ENCODE measurements at places on chromosomes 2 and 18. TPM values are rescaled to one million over a fixed set of nuclear protein-coding genes. Genes with fewer than 3 reads are reported as not detected.

GRCh38 chr18:73782405-73782804, 365.2 kb downstream of the FBXO15 start:
- H3K36me3 ChIP-seq = no peaks in the 10 kb centered on the region
- DNase-seq = no peak
- peaks cover 1% of the 10 kb centered on the region for H3K4me1 ChIP-seq
- no peak overlapping the region for H3K27ac ChIP-seq

Gene CREG2
- total RNA-seq = 0.42 TPM

Gene UPP2
- not detected for total RNA-seq

DNA sequence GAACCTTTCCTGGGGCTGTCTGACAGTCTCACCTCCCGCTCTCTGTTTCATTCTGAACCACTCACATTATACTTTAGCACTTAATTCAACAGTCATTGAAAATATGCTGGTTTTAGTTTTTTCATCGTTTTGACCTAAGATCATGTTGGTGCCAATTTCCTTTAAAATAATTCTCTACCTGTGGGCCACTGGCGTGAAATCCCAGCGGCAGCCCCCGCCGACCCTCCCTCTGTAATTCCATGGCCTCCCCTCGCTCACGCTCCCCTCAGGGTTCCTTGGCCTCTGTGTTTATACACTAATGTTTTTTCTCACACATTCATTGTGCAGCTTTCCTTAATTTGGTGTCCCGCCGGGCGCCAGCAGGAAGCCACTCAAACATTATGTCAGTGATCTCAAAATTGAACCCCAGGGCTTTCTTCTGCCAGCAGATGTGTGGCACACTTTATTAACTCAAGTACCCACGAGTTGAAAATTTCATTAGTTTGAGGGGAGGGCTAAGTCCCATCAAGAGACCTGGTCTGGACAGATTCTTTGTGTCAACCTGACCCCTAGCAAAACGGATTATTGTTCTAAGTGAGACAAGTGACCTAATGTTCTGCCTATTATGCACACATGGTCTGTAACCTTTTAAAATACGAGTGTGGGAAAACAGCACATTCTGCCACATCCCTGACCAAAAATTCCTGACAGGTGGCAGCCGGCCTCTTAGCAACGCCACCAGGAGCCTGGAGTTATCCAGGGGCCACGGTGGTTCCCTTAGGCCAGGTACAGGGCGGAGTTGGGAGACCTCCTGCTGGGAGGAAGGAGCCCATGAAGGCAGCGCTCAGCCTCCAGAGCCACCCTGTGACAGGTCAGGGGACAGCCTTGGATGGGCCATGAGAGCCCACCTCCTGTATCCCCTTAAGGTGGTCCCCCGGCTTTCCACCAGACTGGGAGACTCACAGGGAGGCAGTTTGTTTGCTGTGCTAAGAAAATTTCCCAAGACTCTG, 53.1 kb downstream of the APOB start:
- H3K27ac ChIP-seq = peak overlapping the region; percentile 10
- H3K4me3 ChIP-seq = no peak overlapping the region
- no peaks in the 10 kb centered on the region for H3K36me3 ChIP-seq

DNA sequence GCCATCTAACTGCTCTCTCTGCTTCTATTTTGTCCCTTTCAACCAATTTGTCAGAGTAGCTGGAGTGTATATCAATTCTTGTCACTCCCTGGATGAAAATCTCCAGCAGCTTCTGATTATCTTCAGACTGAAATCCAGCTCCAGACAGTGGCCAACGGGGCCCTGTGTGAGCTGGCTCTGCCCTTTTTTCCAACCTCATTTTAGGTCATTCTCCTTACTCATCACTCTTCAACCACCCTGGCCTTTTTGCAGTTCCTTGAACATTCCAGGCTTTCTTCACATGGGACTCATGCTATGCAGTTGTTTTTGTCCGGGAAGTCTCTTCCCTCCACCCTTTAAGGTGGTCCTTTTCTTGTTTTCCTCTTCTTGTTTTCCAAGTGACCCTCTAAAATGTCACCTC, 15.4 kb upstream of the FAP start:
- DNase-seq = no peak
- H3K4me1 ChIP-seq = peaks cover 9% of the 10 kb centered on the region
- no peaks in the 10 kb centered on the region for H3K36me3 ChIP-seq
- H3K4me3 ChIP-seq = no peak overlapping the region
- H3K27me3 ChIP-seq = no peaks in the 10 kb centered on the region

Measured in mesothelial cell of epicardium (in vitro differentiated cells).